ENCODE measurements at places on chromosomes 16 and 17.

- no peak for DNase-seq
These were observed 37.2 kb downstream of the C16orf82 start for GRCh38 chr16:27103954-27104353.

DNA sequence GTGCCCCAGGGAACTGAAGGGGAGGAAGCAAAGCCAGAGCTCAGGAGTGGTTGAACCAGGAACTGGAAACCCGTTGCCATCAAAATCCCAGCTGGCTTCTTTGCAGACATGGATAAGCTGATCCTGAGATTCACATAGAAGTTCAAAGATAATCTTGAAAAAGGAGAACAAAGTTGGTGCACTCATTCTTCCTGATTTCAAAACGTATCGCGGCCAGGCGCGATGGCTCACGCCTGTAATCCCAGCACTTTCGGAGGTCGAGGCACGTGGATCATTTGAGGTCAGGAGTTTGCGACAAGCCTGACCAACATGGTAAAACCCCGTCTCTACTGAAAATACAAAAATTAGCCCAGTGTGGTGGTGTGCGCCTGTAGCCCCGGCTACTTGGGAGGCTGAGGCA lies 7.1 kb downstream of the RAP1GAP2 start:
- DNase-seq: no peak

DNA sequence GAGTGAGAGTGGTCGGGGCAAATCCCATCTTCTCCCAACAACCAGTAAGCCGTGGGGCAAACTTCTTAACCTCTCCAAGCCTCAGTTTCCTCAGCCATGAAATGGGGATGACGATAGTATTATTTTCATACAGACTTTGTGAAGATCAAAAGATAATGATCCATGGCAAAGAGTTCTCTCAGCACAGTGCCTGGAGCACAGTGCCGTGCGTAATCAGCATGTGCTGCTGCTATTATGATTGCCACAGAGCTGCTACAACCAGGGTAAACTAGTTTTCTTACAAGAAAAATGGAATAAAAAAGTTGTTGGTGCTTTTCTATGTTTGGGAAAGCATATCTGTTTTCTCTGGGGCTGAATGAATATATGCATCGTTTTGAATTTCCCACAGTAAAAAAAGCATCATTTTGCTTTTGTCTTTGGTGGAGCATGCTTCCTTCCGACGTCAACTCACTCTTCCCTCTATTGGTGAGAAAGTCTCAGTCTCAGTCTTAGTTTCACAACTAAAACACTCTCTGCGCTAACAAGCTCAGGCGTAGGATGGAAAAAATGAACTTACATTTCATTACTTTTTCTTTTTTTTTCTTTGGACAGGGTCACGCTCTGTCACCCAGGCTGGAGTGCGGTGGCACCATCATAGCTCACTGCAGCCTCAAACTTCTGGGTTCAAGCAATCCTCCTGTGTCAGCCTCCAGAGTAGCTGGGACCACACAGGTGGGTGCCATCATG lies 37.2 kb downstream of the CDK5R1 start:
- peak; percentile 78 for DNase-seq

DNA sequence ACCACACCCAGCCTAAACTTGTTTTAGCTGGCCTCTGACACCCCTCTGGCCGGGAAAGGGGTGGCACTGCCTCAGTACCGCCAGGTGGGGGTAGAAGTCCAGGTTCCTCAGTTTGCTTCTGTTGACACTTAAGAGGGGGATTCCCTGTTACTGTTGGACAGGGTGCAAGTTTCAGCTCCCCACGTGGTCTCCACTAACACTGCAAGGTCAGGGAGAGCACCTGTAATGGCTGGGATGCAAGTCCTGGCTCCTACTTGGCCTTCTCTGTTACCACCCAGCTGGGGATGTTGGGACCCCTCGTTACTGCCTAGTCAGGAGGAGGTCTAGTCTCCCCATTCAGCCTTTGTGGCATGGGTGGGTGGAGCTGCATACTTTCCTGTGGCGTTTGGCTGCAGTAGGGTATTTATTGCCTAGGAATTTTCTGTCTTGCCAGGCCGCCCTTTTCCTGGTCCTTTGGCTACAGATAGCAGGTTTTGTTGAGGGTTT lies 10.6 kb upstream of the MFAP4 start:
- no peak for DNase-seq

- DNase-seq: no peak
These were observed 283.5 kb downstream of the C16orf95 start for GRCh38 chr16:87033541-87034300.

DNA sequence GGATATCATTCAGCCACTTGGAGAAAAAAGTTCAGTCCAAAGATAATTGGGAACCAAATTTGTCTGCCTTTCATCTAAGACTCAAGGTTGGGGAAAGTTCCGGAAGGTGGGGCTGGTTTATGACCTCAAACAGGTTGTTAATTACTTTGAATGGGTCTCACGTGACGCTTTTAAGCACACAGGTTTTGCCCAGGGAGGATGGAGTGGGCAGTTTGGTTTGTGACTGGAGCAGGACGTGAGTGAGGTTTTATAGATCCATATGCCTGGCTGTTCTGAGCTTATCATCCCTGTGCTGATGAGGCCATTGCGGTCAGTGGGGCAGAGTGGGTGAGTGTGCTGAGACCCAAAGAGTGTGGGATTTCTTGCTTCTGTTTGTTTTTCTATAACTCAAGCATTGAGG lies 38.7 kb upstream of the GPRC5B start:
- no peak for DNase-seq

DNA sequence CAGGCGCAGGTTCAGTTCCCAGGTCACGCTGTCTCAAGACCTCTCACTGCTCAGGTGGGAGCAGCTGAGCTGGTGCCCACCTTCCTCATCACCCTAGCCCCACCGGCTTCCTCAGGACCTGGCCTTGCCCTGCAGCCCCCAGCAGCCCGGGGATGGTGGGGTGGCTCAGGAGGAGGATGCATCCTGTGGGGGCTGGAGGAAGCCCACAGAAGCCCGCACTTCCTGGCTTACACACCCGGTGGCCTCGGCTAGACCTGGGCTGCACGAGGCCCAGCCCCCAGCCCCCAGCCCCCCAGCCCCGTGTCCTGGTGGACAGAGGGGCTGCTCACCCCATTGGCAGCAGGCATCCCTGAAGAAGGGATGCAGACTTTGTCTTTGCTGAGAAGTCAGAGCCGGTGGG lies 43.4 kb downstream of the BAHCC1 start:
- DNase-seq: no peak

DNA sequence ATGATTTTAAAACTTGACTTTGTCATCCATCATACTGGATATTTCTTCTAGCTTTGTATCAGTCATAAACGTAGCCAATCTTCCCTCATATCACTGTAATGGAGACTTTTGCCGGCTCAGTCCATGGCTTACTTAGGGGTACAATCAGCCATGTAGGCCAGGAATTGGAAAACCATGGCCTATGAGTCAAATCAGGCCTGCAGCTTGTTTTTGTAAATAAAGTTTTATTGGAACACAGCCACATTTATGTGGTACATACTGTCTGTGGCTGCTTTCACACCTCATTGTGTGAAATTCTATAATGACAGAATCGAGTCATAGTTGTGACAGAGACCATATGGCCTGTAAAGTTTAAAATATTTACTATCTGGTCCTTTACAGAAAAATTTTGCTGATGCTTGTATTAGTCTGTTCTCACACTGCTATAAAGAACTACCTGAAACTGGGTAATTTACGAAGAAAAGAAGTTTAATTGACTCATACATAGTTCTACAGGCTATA lies 64.5 kb upstream of the CDH13 start:
- no peak for DNase-seq

- DNase-seq: no peak
These were observed 635 bp upstream of the SP2 start for GRCh38 chr17:47895347-47895855.

DNA sequence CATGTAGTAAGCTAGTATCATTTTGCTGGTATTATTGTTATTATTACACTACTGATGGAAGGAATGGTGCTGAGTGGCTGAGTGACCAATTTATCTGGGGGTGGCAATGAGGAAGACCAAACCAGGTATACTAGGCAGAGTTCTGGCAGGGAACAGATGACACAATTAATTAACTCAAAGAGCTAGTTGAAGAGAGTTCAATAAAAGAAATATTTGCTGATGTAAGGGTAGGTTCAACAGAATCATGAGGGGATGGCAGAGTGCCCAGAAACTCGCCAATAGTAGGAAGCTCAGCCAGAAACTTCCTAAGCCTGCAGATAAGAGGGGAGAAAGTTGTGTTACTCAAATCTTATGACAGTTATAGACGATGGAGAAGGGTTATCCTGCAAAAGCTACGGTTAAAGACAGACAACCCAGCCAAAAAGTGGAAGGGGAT lies 352.5 kb downstream of the KCNJ2 start:
- no peak for DNase-seq

- no peak for DNase-seq
These were observed 5.4 kb downstream of the AMFR start for GRCh38 chr16:56419740-56420548.

GRCh38 chr16:24524855-24525677 lies 14.3 kb upstream of the RBBP6 start:
- DNase-seq: no peak
